Right renal pelvis (tissue), 4 donors: ENCODE measurements at places on chromosomes 6 and 20. TPM values are rescaled to one million over a fixed set of nuclear protein-coding genes. Genes with fewer than 3 reads are reported as not detected.

DNA sequence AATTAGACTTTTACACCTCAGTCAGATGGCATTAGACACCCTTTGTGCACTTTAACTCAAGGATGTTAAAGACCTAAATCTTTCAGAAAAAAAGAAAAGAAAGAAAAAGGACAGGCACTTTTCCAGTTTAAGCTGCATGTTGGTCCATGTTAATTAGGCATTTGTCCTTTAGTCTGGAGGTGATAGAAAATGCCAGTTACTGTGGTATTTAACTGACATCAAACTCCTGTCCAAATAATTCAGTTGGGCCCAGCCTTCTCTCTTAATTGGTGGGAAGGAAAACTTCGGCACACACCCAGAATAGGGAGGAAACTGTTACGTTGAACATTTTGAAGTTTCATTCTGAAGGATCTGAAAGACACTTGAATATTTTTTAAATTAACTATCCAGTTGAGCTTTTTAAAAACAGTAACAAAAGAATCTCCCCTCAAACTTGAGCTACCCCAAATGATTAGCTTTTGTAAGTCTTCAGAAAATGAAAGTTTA lies 30.3 kb downstream of the RREB1 start:
- no peak for DNase-seq

DNA sequence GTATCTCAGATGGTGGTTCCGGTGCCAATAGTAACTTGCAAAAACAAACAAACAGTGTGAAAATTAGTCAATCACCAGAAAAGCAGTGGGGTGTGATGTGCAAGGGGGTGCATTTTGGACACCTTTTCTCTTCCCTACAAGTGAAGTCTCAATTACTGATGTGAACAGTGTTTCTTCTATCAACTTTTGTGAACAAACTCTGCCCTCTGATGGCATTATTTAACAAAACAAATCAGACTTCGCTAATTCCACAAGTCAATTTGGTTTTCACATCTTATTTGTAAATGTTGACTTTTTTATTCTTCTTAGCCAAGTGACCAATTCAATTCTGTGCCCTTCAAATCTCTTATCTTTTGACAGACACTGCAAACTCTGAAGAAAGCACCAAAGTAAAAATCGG lies 212.2 kb downstream of the UST start:
- no peak for DNase-seq

GRCh38 chr20:18019068-18019467 lies 38.6 kb downstream of the OVOL2 start:
- no peak for DNase-seq

GRCh38 chr6:160142115-160142715 lies 20.6 kb downstream of the SLC22A1 start:
- DNase-seq: no peak

DNA sequence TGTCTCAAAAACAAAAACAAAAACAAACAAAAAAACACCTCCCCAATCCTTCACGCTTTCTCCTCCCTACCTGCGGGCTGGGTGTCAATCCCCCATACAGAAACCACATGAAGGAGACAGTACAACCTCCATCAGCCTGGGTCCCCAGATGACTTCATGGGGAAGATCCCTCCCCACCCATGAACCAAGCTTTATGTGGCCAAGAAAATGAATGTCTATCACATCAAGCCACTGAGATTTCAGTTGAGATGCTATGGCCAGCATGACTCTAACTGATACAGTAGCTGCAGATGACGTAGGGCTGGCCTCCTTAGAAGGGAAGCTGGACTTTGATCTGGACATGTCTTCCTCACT lies 21.2 kb upstream of the BNIP5 start:
- no peak for DNase-seq

DNA sequence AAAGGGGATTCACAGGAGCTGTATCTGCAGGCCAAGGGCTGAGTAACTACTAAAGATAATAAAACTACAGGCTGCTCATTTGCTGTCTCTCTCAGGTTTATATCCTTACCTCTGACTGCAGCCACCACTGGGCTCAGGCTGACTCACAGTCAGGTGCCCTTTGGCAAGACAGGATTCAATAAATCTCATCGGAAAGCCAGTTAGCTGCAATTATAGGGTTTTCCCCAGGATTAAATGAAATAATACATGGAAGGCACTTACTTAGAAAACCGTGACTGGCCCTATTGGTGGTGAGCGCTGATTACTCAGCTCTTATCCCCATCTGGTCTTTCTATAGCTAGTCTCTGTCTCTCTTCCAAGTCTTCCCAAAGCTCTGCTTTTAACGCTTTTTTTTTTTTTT lies 26.4 kb downstream of the RMND1 start:
- no peak for DNase-seq

DNA sequence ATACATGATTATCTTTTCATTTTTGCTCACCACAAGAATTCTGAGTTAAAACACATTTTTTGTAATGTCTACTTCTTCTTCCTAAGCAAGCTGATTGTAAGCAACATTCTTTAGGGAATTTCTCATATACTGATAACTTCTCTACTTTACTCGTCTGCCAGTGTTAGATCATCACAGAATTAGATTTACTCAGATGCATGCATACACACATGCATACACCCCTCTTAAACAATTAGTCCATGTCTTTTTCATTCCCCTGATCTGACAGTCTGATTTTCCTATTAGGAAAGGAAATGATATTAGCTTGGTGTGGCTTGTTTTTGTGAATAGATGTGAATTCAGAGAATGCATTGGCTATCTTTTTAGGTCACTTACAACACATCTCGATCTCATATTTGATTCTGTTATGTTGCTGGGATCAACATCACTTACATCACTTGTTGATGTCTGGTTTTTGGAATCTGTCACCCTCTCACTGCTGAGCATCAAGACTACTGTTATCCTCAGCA lies 91.4 kb downstream of the FIG4 start:
- no peak for DNase-seq

GRCh38 chr20:49534255-49534712 lies 33.7 kb downstream of the PTGIS start:
- DNase-seq: peak; percentile 35

MEP1A gene
- not detected for polyA plus RNA-seq
